Stomach (tissue), 19 donors: ENCODE measurements at places on chromosomes 12 and 14. TPM values are rescaled to one million over a fixed set of nuclear protein-coding genes. Genes with fewer than 3 reads are reported as not detected.

DNA sequence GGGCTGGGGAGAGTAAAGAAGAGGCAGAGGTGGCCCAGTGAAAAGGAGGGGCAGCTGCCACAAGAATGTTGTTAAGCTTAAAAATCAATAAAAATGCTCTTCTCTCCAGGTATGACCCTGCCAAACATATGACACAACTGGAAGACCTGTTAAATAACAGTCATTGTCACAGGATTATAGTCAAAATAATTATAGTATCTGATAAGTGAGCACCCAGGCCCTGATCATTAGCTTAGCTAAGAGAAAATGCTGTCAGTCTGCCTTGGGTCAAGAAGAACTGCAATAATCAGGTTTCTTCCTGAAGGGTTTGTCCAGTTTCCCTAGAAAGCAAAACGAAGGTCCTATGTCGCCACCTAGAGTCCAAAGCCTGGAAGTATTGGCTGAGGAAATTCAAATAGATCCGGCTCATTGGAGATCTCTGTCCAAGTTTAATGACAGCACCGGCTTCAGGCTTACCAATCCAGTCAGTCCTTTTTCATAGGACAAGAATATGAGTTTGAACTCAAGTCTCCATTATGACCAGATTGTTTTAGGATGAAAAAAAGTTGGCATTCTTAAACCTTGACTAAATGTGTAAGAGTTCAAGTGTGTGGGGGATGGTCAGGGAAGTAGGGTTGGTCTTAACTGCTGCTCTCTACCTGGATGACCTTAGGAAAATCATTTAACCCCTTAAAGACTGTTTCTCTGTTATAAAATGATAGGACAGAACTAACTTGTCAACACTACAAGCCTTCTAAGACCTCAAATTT is 22.5 kb upstream of the NKX2-8 start:
- DNase-seq: peak; percentile 53

The ASPG gene
- total RNA-seq: 8.8 TPM

- peak; percentile 72 for DNase-seq
Observed at GRCh38 chr12:24378548-24379407, 429.3 kb upstream of the SOX5 start.

The BEST3 gene
- not detected for total RNA-seq

DNA sequence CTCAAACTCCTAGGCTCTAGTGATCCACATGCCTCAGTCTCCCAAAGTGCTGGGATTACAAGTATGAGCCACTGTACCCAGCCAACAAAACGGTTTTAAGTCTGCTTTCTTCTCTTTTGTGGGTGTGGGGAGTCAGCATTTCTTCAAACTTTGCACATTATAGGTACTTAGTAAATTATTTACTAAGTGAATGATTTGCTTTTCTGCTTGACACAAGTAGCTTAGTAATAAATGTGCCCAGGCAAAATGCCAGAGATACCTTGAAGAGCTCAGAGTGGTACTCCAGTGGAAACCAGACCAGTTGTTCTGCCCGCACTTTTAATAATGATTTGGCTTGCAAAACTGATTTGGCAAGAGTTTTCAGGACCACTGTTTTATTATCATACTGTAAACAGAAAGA is 15.0 kb downstream of the DEPDC4 start:
- DNase-seq: no peak
